ENCODE measurements at places on chromosomes 16 and 17.
A peak's percentile ranks its signal among the peaks of the same experiment; 100 is the strongest.

DNA sequence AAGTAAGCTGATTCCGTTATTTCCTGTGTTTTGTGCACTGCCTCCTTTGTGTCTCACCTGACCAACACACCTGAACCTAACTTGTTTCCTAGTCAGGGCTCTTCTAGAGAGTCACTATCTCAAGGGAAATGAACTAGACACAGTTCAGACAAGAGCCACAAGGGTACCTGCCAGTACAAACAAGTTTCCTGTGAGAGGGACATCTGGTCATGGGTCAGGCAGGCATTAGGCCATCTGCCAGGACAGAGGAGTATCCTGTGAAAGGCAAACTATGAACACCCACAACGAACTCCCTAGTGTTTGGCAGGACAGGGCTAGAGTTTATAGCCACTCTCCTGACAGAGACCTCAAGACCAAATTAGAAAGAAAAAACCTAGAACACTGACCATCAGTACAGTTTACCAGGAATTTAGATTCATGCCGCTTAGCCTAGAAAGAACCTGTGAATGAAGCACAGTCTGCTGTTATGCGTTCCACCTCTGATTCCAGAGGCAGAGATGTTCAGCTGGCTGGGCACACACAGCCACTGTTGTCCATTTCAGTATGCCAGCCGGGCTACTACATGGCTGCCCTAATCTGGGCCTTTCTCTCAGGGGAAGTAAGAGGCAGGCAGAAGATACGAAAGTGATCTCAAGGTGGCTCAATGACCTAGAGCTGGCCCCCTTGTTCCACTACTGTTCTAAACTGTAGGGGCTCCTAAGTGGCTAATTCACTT is 20.7 kb upstream of the GLG1 start:
- DNase-seq = no peak

GRCh38 chr16:71350821-71351557 is 7.5 kb upstream of the CALB2 start:
- DNase-seq = no peak

GRCh38 chr17:42548070-42548837 is 4.5 kb upstream of the HSD17B1 start:
- DNase-seq = peak; percentile 80

DNA sequence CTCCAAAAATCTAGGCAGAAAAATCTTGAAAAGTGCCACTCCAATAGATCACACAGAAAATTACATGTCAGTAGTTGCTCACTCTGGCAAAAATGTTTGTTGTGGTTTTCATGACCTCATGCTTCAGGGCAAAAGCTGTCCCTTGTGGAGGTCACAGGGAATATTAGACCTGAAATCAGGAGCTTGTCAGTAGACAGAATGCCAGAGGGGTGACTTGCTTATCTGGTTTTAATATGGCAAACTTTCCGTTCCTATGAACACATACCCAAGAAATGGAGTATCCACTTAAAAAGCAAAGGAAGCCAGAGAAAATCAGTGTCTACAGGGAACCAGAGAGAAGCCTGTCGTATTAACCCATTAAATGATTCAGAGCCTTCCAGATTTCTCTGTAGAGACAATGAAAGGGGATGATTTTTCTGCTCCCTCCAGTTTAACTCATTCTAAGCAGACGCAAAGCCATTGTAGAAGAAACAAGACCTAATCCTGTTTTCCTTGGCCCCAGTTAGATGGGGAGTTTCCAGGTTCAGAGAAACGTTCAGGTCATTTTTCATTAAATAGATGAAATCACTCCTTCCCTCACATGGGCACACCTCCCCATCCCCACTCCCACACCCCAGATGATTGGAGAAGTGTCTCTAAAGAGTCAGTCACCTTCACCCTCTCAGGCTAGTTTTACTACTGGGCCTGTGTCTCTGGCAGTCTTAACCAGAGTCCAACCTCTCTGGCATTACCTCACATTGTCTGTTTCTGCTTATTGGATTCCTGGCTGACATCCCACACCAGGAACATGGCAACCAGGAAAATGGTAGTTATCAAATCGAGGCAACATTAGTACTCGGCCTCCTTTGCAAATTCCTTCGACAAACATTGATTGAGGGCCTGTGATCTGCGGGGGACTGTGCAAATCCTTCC is 6.0 kb downstream of the SOX9 start:
- no peak for DNase-seq

GRCh38 chr16:54647725-54648221 is 282.9 kb upstream of the IRX5 start:
- no peak for DNase-seq

GRCh38 chr16:3140603-3141427 is 6.0 kb downstream of the ZNF213 start:
- DNase-seq = no peak

GRCh38 chr16:67542464-67542863 is 13.8 kb downstream of the RIPOR1 start:
- peak; percentile 93 for DNase-seq

DNA sequence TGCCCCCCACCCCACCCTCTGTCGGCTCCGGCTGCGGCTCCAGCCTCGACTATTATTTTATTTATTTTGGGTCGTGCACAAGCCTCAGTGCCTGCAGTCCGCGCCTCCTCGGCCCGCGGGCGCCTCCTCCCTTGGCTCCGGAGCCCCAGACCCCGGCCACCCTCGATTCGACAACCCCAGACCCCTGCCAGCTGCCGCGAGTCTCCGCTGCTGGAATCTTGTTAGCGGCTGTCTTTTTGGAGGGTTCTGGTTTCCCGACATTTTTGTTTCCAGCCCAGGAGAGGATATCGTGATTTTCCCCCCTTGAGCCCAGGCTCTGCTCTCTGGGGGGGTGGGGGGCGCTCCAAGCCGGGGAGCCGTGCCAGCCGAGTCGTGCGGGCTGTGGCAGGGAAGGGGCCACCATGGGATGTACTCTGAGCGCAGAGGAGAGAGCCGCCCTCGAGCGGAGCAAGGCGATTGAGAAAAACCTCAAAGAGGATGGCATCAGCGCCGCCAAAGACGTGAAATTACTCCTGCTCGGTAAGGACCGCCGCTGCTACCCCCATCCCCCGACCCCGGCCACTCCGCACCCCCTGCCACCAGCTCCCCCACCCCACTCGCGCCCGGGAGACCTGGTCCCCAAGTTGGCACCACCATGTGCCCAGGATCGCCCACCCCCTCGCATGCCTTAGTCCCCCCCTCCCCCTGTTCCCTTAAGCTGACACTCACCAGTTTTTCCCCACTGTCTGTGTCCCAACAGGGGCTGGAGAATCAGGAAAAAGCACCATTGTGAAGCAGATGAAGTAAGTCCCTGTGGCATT is 746 bp downstream of the GNAO1 start:
- no peak for DNase-seq

GRCh38 chr16:87274794-87275193 is 42.4 kb downstream of the C16orf95 start:
- no peak for DNase-seq

- DNase-seq = no peak
Measured at GRCh38 chr16:56542039-56542438, 22.2 kb upstream of the BBS2 start.

- DNase-seq = no peak
Measured at GRCh38 chr17:34318474-34318873, 761 bp upstream of the CCL8 start.

DNA sequence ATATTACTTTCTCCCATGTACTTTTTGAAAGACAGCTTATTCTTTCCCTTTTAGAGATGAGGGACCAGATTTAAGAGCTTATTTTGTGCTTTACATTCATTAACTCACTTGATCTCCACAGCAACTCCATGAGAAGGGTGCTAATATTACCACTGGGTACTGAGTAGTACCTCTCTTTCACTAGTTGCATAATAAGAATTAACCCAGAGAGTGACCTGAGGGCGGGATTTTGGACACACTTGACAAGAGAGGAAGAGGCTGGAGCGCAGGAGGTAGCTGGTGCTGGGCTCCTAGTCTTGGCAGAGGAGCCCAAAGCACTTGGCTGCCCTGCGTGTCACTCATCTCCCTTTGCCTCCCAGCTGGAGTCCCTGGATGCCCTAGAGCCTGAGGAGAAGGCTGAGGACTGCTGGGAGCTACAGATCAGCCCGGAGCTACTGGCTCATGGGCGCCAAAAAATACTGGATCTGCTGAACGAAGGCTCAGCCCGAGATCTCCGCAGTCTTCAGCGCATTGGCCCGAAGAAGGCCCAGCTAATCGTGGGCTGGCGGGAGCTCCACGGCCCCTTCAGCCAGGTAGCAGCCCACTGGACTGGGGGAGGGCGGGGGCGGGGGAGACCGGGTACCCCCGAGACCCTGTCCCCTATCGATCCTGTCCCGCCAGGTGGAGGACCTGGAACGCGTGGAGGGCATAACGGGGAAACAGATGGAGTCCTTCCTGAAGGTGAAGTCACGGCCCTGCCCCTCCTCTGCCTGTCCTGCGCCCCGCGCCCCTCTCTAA is 1.7 kb upstream of the MAZ start:
- no peak for DNase-seq

DNA sequence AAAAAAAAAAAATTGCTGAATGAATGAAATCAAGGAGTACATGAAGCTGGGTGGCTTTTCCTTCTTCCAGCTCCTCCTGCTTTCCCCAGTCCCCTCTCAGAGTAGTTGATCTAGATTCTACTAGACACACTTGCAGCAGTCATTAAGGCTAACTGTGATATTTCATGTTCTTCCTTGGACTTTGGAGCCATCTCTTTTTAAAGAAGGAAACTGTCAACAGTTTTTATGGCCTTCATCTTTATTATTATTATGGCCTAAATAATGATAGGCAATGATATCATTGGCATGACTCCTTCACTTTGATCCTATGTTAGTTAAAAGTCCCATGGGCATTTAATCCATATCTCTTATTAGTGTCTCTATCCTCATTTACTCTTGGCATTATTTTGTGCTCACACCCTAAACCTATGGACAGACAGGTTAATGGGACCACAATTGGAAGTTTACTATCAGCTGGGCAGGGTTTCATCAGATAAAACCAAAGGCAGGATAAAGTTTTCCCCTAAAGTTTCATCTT is 9.7 kb downstream of the C17orf78 start:
- no peak for DNase-seq

DNA sequence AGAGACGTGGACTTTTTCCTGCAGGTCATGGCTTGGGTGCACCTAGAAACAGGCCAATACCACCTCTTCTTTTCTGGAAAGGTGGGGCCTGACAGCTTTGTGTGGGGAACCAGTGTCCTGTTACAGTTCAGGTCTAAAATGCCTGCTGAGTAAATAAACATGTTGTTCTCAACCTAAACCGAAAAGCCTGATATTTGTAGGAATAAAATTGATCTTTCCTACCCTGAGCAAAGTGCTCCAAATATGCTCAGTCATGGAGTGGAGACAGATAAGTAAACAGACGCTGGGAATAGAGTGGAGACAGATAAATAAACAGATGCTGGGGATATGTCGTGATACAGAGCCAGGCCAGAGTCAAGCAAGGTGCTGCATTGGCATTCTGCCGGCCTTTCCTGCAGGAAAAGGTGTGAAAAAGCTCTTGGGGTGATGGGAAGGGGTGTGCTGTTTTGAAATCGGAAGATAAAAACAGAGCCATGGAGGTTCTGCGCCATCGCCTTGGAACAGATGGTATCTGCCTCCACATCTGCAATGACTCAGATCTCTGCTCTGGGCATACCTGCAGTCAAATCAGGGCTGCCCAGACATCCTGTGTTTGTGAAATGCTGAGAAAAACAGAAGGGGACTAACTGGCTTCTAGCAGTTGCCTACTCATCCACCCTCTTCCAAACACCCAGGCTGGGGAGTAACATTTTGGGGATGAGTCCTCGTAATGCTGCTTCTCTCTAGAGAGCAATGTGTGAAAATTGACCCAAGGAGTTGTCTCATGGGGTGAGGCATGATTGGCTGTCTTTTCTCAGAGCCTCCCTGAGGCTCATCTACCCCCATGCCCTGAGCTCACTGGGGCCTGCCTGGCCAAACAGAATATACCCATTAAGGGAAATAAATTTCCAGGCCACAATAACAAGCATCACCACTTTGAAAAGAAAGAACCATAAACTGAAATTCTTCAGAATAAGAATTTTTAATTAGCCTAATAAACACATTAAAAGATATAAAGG is 16.8 kb upstream of the TRPV2 start:
- no peak for DNase-seq

DNA sequence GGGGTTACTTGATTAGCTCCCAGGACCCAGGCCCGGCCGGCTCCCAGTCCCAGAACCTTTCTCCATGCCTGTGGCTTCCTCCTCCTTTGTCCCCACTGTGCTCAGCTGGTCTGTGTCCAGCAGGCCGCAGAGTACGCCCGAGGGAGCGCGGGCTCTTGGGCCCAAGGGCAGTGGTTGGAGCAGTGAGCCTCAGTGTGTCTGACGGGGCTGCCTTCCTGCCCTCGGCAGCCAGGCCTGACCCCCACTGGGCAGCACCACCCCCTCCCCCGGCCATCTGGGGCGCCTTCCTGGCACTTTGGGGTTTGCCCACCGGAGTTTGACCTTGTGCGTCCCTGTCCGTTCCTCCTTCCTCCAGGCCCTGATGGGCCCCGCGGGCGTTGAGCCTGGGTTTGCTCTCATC is 62.4 kb upstream of the PVALEF start:
- DNase-seq = no peak

DNA sequence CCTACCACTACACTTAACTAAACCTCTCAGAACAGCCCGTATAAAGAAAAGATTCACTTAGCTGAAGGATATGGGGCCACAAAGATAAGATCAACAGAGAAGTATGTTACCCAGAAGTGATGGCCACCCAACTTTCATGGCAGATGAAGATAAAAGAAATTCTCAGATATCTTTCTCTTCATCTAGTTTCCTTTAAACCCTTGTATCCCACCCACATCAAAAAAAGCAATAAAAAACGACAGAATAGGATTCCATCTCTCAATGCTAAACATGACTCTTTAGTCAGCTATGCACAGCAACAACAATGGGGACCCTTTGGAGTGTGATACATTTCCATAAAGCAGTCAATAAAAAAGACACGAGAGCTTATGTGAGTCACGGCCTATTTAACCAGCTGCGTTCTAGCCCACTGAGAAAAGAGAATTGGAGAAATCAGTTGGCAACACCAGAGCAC is 86.6 kb downstream of the SNX11 start:
- peak; percentile 33 for DNase-seq

DNA sequence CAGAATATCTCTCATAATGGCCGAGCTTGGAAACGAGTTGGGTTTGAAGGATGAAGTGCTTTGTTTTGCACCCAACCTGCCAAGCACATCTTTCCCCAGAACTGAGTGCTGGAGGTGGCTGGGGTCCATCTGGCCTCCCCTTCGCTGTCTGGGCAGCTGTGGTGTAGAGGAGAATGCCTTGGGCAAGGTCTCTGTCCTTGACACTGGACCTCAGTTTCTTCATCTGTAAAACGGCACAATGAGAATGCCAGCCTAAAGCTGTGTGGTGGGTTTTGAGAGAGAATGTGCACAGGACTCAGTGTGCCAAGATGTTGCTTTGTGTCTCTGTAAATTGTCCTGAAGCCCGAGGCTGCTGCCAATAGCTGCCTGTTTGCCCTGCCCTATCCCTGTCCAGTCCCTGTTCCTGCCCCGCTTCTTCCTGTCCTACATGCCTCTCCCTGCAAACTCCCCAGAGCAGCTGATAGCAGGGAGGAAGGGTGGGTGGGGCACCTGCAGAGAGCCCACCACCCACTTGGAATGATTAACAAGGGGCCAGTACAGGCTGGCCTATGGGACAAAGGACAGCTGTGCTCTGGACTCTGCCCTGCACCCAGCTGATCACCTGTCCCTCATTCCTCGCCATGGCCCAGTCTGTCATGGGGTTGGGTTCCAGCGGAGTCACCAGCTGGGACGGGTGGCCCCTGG is 15.3 kb downstream of the LASP1 start:
- no peak for DNase-seq
